ENCODE measurements at places on chromosomes 7 and 10.

DNA sequence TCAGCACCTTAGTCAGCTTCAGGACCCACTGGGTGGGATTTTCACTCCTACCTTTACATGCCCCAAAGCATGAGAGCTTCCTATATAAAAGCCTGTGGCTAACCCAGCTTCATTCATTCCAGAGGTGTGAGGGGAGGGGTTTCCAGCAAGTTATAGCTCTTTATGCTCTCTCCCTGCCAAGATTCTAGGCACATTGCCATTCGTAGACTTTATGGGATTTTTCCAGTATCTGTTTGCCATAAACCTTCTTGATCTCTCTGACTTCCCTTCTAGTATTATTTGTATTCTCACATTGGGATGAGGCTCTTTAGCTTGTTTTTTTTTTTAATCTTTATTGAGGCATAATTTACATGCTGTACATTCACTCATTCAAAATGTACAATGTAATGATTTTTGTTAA is 67.5 kb downstream of the POU6F2 start:
- DNase-seq = no peak

DNA sequence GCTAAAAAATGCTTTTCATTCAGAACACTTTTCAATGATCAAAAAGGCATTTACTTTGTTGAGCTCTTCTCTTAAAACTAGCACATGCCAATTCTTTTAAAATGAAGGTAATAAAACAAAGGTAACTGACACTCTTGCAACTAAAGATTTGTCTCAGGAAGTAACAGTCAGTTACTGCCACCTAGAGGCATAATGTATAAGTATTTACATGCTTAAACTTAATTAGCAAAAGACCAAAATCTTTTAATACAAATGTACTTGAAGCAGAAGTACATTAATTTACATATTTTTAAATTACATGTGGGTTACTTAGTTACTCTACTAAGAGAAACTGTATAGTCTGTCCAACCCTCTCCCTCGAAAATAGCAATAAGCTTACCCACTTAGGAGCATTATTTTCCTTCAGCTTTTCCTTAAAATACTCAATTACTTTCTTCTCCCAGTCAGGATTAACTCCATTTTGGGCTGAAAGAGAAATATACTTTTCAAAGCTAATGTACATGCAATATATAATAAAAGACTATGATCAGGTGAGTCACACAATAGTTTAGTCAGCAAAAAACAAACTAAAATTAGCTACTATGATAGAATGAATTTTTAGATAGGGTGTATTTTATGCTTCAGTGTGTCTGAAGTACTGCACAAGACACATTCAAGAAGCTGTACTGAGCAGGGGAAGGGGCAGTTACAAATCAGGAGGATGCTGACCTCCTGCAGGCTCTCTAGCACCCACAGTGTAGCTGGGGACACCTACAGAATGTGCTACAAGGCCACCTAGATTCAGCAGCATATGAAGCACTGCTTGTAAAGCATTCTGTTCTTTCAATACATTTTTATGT is 13.0 kb downstream of the MCMBP start:
- no peak for DNase-seq

DNA sequence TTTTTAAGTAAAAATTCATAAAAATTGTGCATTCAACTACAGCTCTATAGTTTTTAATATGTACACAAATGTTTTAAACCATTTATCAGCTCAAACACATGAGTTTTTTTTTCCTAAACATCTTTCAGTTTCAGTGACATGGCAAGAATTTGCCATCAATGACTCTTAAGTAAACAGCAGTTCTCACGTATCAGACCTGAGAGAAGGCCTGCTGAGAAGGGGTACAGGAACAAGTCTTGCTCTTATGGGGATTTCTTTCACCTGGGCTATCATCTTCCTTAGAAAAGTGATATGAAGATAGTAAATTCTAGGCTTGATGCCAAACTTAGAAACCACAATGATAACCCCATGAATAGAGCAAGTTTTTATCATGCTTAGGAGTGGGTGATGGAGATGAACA is 467.8 kb downstream of the ARL4A start:
- DNase-seq = no peak

- DNase-seq = no peak
Measured at GRCh38 chr10:97736403-97736901, 476 bp upstream of the ZFYVE27 start.

GRCh38 chr7:137283153-137283552 is 60.4 kb downstream of the PTN start:
- no peak for DNase-seq

DNA sequence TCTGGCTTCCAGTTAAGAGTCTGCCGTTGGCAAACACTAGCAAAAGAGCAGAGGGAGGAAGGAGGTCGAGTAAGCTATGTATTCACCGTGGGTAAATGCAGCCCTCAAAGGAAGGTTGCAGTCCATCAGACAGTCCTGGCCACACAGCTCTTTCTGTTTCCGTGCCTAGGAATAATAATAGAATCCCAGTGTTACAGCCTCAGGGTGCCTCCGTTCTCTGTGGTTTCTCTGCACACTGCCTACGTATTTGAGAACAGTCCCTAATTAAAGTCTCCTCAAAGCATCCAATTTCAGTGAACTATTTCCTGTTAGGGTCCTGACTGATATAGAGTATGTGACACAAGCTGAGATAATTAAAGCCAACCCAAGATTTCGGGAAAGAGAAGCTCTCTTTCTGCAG is 176.7 kb downstream of the GPAM start:
- no peak for DNase-seq

- peak; percentile 67 for DNase-seq
Measured at GRCh38 chr7:150974468-150975391, 3.4 kb downstream of the KCNH2 start.
